Glutamatergic neuron (in vitro differentiated cells): ENCODE measurements at places on chromosomes 1 and 21.

GRCh38 chr1:204475656-204476432 lies 18.8 kb downstream of the PIK3C2B start:
- no peak for DNase-seq

DNA sequence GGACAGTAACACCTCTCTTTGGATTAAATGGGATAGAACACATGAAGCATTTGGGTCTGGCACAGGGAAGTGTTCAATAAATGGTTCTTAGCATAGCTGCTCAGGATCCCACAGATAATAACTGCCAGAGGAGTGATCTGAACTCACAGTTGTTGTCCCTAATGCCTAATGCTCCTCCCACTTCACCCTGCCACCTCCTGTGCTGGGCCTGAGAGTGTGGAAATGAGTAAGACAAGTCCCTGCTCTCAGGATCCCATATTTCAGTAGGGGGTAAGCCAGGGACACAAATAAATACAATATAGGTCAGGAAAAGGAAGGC lies 19.9 kb upstream of the FOXO6 start:
- no peak for DNase-seq

- DNase-seq, result no peak
Observed at GRCh38 chr1:59432531-59433439, 135.9 kb downstream of the FGGY start.

DNA sequence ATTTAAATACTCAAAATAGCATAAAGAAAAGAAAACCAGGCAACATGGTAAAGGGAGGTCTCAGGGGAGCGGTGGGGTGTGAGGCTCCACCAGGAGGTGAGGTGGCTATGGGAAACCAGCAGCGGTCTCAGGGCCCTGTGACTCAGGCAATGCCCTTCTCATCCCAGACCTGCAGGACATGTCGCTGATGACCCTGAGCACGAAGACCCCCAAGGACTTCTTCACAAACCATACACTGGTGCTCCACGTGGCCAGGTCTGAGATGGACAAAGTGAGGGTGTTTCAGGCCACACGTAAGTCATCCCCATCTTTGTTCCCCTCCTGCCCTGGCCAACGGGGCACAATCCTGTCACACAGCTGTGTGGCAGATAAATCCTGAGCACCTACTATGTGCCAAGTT lies 31.5 kb downstream of the PADI4 start:
- DNase-seq, result no peak

GRCh38 chr1:145965119-145965744 lies 742 bp downstream of the POLR3GL start:
- DNase-seq, result no peak
